CD4-positive, alpha-beta T cell (primary cell): ENCODE measurements at places on chromosomes 5 and 9.

- peaks cover 35% of the 10 kb centered on the region for H3K36me3 ChIP-seq
- DNase-seq = no peak
- H3K4me3 ChIP-seq = peak overlapping the region; percentile 75
- H3K27ac ChIP-seq = peak overlapping the region; percentile 46
- no peaks in the 10 kb centered on the region for H3K27me3 ChIP-seq
Observed at GRCh38 chr9:128340691-128341434, 536 bp downstream of the SLC27A4 start.

- peaks cover 47% of the 10 kb centered on the region for H3K4me1 ChIP-seq
- DNase-seq = peak; percentile 74
- H3K36me3 ChIP-seq = peaks cover 4% of the 10 kb centered on the region
- peak overlapping the region; percentile 31 for H3K27ac ChIP-seq
- no peak overlapping the region for H3K4me3 ChIP-seq
Observed at GRCh38 chr5:68251386-68251785, 35.8 kb downstream of the PIK3R1 start.

DNA sequence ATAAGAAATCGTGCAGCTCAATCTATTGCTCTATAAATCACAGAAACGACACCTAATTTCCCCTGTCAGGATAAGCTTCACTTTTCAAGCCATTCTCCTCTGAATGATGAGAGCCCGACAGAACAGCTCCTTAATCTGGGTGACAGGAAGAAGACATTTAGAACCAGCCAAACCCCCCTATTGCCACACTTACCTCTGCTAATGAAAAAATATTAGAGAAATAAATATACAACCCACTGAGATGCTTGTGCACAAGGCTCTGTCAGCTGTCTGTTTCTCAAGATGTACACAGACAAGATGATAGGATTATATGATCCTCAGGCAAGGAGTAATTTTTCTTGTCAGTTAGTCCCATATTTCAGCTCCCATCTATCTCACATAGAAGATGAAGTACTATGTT, 57.5 kb upstream of the TRIM32 start:
- no peak overlapping the region for H3K27ac ChIP-seq
- H3K27me3 ChIP-seq = no peaks in the 10 kb centered on the region
- H3K36me3 ChIP-seq = no peaks in the 10 kb centered on the region
- no peak for DNase-seq
- no peak overlapping the region for H3K4me3 ChIP-seq

- no peak for DNase-seq
- H3K4me3 ChIP-seq = no peak overlapping the region
Observed at GRCh38 chr5:168076561-168076991, 214.9 kb upstream of the WWC1 start.

GRCh38 chr5:170055606-170056005, 50.1 kb upstream of the FOXI1 start:
- no peak for DNase-seq
- H3K27me3 ChIP-seq = no peaks in the 10 kb centered on the region
- no peak overlapping the region for H3K4me3 ChIP-seq

GRCh38 chr9:76905791-76906646, at the start of gene PRUNE2:
PRUNE2 (minus strand) TSS chr9:76906114; CDS start chr9:76905963, 151 bp downstream.
- DNase-seq = no peak
- peaks cover 8% of the 10 kb centered on the region for H3K27me3 ChIP-seq
- no peak within 1 kb of the TSS for H3K27ac ChIP-seq
- H3K4me1 ChIP-seq = peaks cover 2% of the 10 kb centered on the region
- no peak within 1 kb of the TSS for H3K4me3 ChIP-seq
- no peaks in the 10 kb centered on the region for H3K36me3 ChIP-seq

DNA sequence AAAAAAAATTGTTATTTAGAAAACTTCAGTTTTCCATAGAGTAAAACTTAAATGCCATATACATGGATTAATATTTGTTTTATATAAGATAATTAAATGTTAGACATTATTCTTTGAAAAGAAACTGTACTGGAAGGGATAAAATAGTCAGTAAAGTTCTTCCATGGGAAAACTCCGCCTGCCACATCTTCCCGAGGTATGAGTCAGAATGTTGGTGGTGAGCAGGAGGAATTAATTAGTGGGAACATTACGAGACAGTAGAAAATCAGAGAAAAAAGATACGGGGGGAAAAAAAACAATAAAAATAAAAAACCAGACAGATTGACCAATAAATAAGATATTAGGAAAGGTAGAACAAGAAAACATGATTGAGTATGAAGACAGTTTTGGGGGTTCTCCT, 930.3 kb upstream of the C9orf72 start:
- H3K27me3 ChIP-seq = no peaks in the 10 kb centered on the region
- H3K4me1 ChIP-seq = no peaks in the 10 kb centered on the region
- no peak overlapping the region for H3K27ac ChIP-seq
- H3K4me3 ChIP-seq = no peak overlapping the region
- no peaks in the 10 kb centered on the region for H3K36me3 ChIP-seq
- DNase-seq = no peak

DNA sequence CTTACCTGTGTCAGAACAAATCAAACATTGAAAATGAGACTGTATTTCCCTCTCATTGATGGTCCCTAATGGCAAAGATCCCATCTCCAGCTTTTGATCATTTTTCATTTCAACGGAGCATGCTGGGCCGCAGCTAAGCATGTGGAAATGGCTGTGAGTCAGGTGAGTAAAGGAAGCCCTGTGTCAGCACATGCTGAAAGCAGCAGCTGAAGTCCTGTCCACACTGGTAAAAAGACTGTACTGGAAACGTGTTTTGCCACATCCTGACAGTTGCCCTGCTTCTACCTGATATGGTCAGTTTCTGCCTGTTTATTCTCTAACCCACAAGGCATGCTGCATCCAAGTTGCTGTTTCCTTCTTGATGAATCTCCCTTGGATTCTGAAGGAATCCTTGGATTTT, 330.1 kb downstream of the EFNA5 start:
- no peaks in the 10 kb centered on the region for H3K4me1 ChIP-seq
- no peak for DNase-seq
- no peak overlapping the region for H3K27ac ChIP-seq
- H3K4me3 ChIP-seq = no peak overlapping the region

- H3K36me3 ChIP-seq = no peaks in the 10 kb centered on the region
- no peak overlapping the region for H3K4me3 ChIP-seq
- no peaks in the 10 kb centered on the region for H3K27me3 ChIP-seq
- peak overlapping the region; percentile 97 for H3K27ac ChIP-seq
Observed at GRCh38 chr5:170329524-170329923, 31.9 kb upstream of the LCP2 start.

DNA sequence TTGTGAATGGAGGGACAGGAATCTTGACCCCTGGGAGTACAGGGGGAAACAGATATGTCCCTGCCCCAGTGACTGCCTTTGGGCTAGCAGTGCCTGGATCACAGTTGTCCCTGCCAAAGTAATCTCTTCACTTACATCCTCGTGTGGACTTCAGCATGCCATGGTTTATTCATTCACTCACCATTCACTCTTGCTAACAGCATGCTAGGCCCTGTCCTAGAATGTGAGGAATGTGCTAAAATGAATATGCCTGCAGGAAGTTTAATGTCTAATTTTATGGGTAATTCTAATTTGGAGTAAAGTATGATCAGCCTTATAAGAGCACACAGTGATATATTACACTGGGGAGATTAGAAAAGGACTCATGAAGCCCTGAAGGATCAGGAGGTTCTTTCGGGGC, 63.0 kb downstream of the FAT2 start:
- no peaks in the 10 kb centered on the region for H3K27me3 ChIP-seq
- no peak overlapping the region for H3K27ac ChIP-seq
- H3K4me1 ChIP-seq = no peaks in the 10 kb centered on the region
- no peaks in the 10 kb centered on the region for H3K36me3 ChIP-seq
- DNase-seq = no peak

DNA sequence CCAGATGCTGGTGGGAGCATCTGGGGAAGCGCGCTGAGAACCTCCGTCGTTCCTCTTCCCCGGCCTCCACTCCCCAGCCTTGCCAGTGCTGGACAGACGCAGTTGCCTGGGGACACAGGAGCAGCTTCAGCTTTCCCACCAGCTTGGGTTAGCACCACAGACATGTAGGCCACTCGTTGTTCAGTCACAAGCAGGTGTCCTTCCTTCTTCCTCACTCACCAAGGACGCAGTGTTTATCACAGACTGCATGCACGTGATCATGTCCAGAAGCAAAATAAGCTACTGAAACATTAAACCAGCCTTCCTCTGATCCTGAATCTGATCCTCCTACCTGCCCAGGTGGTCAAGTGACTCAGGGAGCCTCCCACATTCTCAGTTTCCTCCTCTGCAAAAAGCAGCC, 232.9 kb downstream of the SYK start:
- H3K36me3 ChIP-seq = no peaks in the 10 kb centered on the region
- H3K4me3 ChIP-seq = no peak overlapping the region
- H3K4me1 ChIP-seq = peaks cover 15% of the 10 kb centered on the region
- H3K27me3 ChIP-seq = peaks cover 11% of the 10 kb centered on the region
- H3K27ac ChIP-seq = no peak overlapping the region
- no peak for DNase-seq

DNA sequence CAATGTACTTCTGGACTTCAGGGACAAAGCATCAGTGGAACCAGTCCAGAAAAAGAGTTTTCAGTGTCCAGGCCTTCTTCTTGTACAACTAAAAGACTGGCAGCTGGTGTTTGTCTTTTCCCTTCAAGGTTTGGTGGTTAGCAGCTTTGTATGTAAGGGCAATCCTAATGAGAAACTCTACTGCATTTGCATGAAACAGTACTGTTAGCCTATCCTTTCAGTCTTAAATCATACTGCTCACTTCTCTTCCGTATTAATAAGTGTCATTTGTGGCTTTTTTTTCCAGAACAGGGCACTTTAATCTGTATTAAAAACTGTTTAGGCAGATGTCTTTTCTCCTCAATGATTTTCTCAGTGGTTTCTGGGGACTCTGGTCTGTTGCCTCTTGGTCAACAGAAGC, 48.9 kb downstream of the FAM174A start:
- peaks cover 4% of the 10 kb centered on the region for H3K36me3 ChIP-seq
- H3K27ac ChIP-seq = no peak overlapping the region
- no peak for DNase-seq
- H3K4me3 ChIP-seq = no peak overlapping the region
- H3K27me3 ChIP-seq = no peaks in the 10 kb centered on the region

GRCh38 chr5:82421119-82421518, 143.0 kb upstream of the RPS23 start:
- no peak for DNase-seq
- H3K36me3 ChIP-seq = no peaks in the 10 kb centered on the region
- no peak overlapping the region for H3K4me3 ChIP-seq
- no peaks in the 10 kb centered on the region for H3K27me3 ChIP-seq

- peaks cover 96% of the 10 kb centered on the region for H3K4me1 ChIP-seq
- peak; percentile 50 for DNase-seq
- H3K36me3 ChIP-seq = peaks cover 54% of the 10 kb centered on the region
- peak overlapping the region; percentile 51 for H3K4me3 ChIP-seq
- H3K27me3 ChIP-seq = no peaks in the 10 kb centered on the region
Observed at GRCh38 chr9:89477384-89477783, 20.5 kb downstream of the SEMA4D start.

DNA sequence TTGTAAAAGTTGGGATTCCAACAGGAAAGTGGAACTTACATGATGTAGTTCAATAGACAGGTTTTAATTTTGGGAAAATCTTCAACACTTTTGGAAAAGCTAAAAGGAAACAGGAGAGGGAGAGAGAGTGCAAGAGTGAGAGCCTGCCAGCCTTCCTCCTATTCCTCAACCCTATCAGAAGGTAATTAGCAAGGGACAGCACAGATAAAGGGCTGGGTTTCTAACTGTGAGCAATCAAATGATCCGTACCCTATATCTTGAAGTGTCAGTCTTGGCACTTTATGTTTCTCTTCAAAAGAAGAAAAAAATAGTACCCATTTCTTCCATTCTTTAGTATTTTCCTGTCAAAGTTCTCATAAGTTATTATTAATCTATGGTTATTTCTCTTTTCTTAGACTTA, 79.4 kb downstream of the FER start:
- DNase-seq = no peak
- no peak overlapping the region for H3K4me3 ChIP-seq
- H3K36me3 ChIP-seq = no peaks in the 10 kb centered on the region
- H3K27me3 ChIP-seq = no peaks in the 10 kb centered on the region

GRCh38 chr5:36685631-36686288, 79.4 kb downstream of the SLC1A3 start:
- no peak for DNase-seq
- H3K27me3 ChIP-seq = no peaks in the 10 kb centered on the region
- H3K4me1 ChIP-seq = peaks cover 6% of the 10 kb centered on the region
- H3K4me3 ChIP-seq = no peak overlapping the region

DNA sequence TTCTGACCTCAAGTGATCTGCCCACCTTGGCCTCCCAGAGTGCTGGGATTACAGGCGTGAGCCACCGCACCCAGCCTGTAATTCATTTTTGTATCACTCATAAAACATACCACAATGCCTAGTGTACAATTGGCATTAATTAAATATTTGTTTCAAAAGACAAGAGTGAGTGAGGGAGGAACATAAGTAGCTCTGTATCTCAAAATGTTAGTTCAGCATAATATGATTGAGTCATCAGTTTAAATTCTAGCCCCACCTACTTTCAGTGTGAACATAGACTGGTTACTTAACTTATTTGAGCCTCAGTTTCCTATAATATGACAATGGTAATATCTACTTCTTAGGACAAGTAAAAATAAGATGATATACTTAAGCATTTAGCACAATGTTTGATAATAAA, 26.9 kb downstream of the INVS start:
- DNase-seq = no peak
- H3K4me3 ChIP-seq = no peak overlapping the region
- H3K36me3 ChIP-seq = peaks cover 15% of the 10 kb centered on the region
- no peaks in the 10 kb centered on the region for H3K4me1 ChIP-seq
- H3K27ac ChIP-seq = no peak overlapping the region
- H3K27me3 ChIP-seq = no peaks in the 10 kb centered on the region

- no peak overlapping the region for H3K4me3 ChIP-seq
- H3K27ac ChIP-seq = no peak overlapping the region
- H3K4me1 ChIP-seq = peaks cover 10% of the 10 kb centered on the region
- DNase-seq = no peak
Observed at GRCh38 chr9:21989440-21990189, 4.6 kb downstream of the CDKN2A start.

GRCh38 chr9:6655036-6655435, 9.5 kb upstream of the GLDC start:
- H3K36me3 ChIP-seq = no peaks in the 10 kb centered on the region
- no peak overlapping the region for H3K4me3 ChIP-seq
- no peak for DNase-seq
- H3K4me1 ChIP-seq = no peaks in the 10 kb centered on the region

DNA sequence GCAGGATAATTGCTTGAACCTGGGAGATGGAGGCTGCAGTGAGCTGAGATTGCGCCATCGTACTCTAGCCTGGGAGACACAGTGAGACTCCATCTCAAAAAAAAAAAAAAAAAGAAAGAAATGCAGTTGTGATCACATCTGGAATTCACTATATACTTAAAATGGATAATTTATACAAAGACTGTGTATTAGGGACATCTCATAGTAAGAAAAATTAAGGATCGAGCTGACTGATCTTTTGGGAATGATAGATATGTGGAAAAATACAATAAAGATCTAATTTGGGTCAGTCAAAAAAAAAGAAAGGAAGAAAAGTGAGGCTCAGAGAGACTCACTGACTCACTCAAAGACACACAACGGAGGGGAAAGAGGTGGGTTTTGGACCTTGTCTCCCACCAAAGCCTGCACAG, 73.2 kb upstream of the STXBP1 start:
- no peaks in the 10 kb centered on the region for H3K4me1 ChIP-seq
- no peak overlapping the region for H3K27ac ChIP-seq
- H3K36me3 ChIP-seq = no peaks in the 10 kb centered on the region
- no peak for DNase-seq
- H3K4me3 ChIP-seq = no peak overlapping the region
- H3K27me3 ChIP-seq = no peaks in the 10 kb centered on the region
